ENCODE measurements at places on chromosomes 11 and 22.
A peak's percentile ranks its signal among the peaks of the same experiment; 100 is the strongest.

- DNase-seq = no peak
These were observed 44.6 kb upstream of the RIC3 start for GRCh38 chr11:8213376-8213775.

DNA sequence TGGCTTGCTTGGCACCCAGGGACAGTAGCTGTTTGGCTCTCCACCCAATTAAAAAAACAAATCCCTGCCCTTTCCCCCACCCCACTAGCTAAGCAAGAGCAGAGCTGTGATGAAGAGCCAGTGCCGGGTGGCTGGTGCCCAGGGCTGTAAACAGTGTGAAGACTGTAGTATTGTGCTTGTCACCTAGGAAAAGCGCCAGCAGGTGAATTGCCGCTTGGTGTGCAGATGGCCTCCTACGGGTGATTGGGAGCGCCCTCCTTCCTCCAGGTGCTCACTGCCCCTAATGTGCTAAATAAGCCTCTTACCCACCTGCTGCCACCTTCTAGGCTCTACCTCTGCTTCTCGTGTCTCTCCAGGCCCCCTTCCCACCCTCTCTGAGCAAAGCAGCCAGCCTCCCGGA, 18.4 kb upstream of the RAPSN start:
- no peak for DNase-seq

GRCh38 chr11:67505605-67506396, 638 bp upstream of the PITPNM1 start:
- peak; percentile 84 for DNase-seq

GRCh38 chr22:29043906-29044575, 17.6 kb downstream of the C22orf31 start:
- DNase-seq = no peak

- DNase-seq = no peak
These were observed 102.4 kb downstream of the RPL27A start for GRCh38 chr11:8784954-8785353.

GRCh38 chr11:82978422-82979099, 77.0 kb downstream of the DDIAS start:
- DNase-seq = no peak

GRCh38 chr11:111733611-111734088, 32.5 kb downstream of the PPP2R1B start:
- DNase-seq = no peak

DNA sequence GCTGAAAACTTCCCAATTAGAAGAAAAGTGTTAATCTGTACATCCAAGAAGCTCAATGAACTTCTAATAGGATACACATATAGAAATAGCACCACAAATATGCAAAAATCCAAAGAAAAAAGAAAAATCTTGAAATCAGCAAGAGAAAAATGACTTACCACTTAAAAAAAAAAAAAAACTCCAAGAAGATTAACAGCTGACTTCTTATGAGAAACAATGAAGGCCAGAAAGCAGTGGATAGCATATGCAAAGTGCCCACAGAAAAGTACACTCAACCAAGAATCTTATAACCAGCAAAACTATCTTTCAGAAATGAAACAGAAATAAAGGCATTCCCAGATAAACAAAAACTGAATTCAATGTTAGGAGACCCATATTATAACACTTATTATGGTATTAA, 29.9 kb upstream of the OR5B12 start:
- DNase-seq = no peak

GRCh38 chr22:43300891-43301676, 42.1 kb downstream of the SCUBE1 start:
- DNase-seq = no peak

DNA sequence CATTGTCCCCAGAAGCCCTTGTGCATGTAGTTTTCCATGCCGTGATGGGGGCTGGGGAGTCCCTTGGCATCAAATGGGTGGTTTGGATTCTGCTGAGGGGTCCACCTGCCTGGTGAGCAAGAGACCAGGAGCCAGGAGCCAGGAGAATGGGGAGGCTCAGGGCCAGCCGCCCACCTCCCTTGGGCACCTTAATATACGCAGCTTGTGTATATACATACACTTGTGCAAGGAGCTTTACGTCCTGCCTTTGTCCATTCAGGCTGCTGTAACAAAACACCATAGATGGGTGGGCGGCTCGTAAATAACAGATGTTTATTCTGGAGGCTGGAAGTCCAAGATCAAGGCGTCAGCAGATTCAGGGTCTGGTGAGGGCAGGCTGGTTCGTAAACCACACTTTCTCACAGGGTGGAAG, 62.5 kb downstream of the SMIM38 start:
- DNase-seq = no peak

DNA sequence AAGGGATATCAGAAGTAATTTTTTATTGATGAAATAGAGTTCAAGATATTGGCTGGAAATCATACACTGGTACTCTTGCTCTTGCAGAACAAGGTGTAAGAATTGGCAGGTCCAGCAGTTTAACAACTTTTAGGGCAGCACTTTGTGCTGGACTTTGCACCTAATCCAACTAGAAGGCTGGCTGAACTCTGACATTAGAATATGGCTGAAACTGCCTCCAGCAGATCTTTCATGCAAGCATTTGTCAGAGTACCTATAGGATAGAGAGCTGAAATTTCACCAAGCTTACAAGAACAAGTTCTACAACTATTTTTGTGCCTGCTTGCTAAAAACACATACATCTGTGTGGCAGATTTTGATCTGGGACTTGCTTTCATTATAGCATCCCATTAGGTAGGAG, 17.2 kb downstream of the HPS5 start:
- DNase-seq = no peak

DNA sequence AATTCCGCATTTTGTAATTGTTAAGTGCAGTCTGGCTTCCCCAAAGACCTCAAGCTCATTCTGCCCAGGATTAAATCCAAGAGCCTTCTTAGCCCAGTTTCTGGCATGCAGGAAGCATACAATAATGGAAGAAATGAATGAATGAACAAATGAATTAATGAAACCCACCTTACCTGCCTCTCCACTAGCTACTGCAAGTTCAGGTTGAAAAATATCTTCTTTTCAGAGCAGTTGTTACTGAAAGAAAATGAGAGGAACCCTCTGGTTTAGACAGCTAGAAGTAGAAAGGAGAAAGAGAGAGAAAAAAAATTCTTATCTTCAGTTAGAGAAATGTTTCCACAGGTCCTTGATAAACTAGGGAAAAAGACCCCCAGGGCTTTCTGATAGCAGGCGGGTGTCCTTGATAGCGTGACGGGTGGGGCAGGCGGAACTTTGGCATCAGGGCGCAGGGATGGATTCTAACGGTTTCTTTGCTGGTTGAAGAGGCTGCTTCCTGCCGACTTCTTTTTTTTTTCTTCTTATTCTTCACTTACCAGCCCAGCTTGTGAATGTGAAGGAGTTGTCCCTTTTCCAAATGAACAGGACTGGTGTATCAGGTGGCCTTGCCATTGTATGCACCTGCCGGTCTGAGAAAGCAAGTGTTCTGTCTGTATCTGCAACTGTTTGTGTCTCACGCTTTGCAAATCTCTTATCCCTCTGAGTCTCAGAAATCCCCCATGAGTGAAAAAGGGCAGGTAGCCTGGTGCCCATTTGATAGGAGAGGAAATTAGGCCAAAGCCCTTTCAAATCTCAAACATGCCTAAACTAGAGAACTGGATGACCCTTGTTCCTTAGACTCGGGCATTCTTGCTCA, 10.0 kb downstream of the LMO2 start:
- no peak for DNase-seq

DNA sequence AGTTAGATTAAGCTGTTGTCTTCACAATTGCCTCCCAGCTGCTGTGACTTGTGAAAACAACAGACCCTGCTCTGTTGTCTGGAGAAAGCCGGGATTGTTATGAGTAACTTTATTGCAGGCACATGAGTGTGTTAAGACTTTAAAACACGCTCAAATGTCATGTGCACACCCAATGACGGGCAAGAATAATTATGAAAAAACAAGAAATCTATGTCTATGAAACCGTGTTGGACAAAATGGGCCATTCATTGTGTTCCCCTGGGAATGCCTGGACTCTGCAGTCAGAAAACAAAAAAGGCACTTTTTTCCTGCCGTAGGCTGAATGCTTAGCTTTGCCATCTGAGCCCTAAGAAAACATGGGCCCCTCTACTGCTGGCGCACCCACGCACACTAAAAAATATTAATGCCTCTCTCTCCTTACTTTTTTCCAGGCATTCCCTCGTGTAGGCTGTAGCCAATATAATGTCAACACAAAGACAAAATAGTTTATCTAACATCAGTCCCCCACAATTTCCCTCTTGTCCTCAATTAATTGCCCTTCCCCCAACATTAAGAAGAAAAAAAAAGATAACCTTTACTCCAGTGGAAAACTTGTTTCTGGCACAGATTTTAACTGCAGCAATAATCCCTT, 207.9 kb downstream of the SOX6 start:
- DNase-seq = peak; percentile 59

DNA sequence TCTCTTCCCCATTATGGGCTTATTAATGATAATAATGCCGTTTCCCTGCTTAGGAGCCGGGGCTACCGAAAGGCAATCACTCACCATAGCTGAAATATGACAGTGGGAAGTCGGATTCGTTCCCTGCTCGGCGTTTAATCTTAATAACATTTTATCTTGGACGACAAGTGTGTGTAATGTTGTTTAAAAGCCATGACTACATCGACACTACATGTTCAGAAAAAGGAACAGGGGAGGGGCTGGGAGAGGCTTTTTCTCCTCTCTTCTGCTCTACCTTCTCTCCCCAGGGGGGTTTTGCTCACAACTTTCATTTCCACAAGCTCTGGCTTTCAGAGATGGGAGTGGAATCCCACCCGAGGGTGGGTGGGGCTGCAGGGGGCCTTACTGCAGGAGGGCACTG, 105.5 kb downstream of the DSCAML1 start:
- DNase-seq = no peak

- no peak for DNase-seq
These were observed 586 bp downstream of the TTLL1 start for GRCh38 chr22:43088627-43088983.

DNA sequence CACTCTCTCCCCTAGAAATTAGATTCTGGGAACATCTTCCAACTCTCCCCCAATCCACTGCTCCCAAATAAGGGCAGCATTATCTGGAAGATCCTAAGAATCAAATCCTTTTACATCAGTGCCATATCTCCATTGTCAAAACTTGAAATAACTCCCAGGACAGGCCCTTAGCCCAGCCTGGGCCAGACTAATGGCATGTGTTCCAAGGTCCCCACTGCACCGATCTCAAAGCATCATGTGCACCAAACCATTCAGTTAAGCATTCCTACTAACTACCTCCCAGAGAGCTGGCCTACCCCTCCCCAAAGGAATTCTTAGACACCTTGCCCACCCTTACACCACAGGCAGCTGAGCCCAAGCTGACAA, 44.2 kb upstream of the POU2AF1 start:
- no peak for DNase-seq

GRCh38 chr11:44525473-44526252, 39.8 kb upstream of the CD82 start:
- DNase-seq = no peak

GRCh38 chr11:10592331-10592730, 23.9 kb upstream of the LYVE1 start:
- DNase-seq = no peak

GRCh38 chr22:17056058-17056457, 28.7 kb upstream of the IL17RA start:
- no peak for DNase-seq

- peak; percentile 50 for DNase-seq
These were observed 814.6 kb downstream of the DLG2 start for GRCh38 chr11:84812471-84812969.

DNA sequence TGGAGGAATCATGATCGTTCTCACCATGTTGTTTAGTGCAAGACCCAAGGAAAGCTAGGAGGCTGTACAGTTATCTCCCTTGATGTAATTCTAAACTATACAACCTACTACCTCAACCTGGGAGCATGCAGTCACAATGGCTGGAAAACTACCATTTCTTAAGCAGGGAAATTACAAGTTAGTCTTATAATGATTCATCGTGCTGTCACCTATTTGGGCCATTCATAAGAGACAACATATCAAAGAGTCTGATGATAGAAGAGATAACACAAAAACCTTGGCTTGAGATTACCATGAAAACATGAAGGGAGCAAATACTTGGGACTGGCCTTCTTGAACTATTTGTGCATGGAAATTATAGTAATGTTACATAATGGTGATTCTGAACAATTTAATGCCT, 30.5 kb upstream of the BLID start:
- no peak for DNase-seq

DNA sequence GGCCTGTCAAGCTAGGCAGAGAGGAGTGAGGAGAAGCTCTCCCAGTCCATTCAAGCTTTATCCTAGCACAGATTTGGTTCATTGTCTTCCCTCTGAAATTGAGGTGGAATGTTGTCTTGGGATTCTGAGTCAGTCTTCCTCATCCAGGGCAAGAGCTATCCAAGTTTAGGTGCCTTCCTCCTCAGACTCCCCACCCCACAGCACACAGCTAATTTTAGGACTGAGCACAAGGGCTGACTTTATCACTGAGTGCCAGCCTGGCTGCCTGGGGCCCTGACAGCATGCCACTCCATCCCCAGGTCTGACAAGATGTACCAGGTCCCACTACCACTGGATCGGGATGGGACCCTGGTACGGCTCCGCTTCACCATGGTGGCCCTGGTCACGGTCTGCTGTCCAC, 2.6 kb downstream of the PGAP2 start:
- no peak for DNase-seq

DNA sequence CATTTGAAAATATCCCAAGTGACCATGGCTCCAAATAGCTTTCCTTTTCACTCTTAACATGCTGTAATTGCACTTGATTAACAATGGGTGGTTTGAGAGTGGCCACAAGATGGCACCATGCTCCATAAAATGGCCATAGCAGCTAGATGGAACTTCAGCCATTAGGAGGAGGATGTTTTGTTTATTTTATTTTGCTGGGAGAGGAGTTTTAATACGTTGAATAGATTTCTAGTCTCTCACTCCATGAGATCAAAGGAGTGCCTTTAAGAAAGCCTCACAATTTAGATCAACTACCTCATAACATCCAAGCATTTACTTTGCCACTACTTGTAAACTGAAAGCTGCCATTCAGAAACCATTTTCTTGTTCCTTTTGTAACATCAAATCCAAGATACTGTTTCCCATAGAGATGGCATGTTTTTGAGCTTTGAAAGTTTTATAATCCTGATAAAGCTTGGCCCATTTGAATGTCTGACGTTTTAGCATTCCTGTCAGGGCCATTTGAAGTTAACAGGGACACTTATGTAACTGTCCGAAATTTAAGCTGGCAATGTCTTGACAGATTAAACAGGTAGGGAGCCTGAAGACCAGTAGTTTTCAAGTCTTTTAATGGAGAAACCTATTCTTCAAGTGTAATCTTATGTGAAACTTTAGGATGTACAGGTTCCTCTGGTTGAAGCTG, 4.7 kb downstream of the FEN1 start:
- DNase-seq = no peak

GRCh38 chr22:28989484-28989883, 72.1 kb downstream of the C22orf31 start:
- no peak for DNase-seq

DNA sequence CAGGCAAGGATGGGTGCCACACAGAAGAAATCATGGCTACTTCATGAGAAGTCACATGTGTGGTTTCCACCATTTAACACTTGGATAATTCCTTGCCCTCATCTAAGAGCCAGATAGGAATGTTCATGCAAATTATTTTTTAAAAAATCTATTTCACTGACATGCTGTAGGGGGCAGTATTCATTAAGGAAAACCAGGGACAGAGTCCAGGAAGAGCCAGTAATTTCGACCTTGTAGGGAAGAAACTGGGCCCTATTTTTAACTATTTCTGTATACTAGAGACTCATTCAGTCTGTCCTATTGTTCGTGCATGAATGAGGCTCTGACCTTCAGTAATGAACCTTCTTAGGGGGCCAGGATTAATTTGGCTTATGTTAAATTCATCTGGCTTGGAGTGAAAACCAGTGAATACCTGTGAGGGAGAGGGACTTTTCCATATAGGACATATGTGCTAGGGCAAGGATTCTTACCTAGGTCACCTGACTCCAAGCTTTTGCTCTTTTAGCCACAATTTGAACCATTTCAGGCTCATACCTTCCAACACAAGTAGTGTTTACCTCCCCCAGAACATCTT, 192.7 kb downstream of the NAV2 start:
- no peak for DNase-seq
